ENCODE measurements at places on chromosomes 3 and 15.

GRCh38 chr3:48140336-48140757 lies 47.9 kb downstream of the CDC25A start:
- no peak for DNase-seq

DNA sequence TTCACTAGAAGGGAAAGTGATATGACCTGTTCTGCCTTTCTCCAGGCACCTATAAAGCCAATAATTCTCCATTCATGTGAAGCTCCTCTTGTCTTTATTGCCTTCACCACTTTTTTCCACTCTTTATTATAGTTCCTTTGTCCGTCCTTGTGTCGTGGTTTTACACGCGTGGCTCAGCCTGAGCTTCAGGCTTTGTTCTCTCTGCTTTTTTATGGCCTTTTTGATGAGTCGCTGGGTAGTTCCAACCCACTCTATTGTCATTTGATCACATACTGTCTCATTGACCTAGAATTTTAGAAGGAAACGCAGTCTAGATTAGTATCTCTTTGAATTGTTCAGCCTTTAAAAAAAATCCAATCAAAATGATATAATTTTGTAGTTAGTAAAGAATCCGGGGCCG lies 403.2 kb downstream of the PTPRG start:
- DNase-seq, result peak; percentile 2

- no peak for DNase-seq
Measured at GRCh38 chr3:107063351-107063750, 313.9 kb upstream of the CCDC54 start.

GRCh38 chr3:25576831-25577454 lies 87.8 kb downstream of the TOP2B start:
- DNase-seq, result no peak

- no peak for DNase-seq
Measured at GRCh38 chr15:22872936-22873701, 34.7 kb downstream of the NIPA2 start.

- DNase-seq, result no peak
Measured at GRCh38 chr3:160038862-160039562, 50.4 kb downstream of the IL12A start.
